Stomach (tissue), 19 donors: ENCODE measurements at places on chromosomes 12 and 14. TPM values are rescaled to one million over a fixed set of nuclear protein-coding genes. Genes with fewer than 3 reads are reported as not detected.

GRCh38 chr12:47158792-47159191 is 79.0 kb upstream of the AMIGO2 start:
- DNase-seq = no peak

- DNase-seq = no peak
These were observed 233.8 kb upstream of the SEL1L start for GRCh38 chr14:81767266-81767995.

GRCh38 chr12:121514184-121514742 is 66.6 kb downstream of the KDM2B start:
- DNase-seq = no peak

Gene INHBC
- not detected for total RNA-seq
